ENCODE measurements at places on chromosomes 7 and 10.

- no peak for DNase-seq
These were observed 7.1 kb upstream of the COL17A1 start for GRCh38 chr10:104092749-104093148.

GRCh38 chr7:73921623-73922528, 60.9 kb downstream of the TMEM270 start:
- no peak for DNase-seq

DNA sequence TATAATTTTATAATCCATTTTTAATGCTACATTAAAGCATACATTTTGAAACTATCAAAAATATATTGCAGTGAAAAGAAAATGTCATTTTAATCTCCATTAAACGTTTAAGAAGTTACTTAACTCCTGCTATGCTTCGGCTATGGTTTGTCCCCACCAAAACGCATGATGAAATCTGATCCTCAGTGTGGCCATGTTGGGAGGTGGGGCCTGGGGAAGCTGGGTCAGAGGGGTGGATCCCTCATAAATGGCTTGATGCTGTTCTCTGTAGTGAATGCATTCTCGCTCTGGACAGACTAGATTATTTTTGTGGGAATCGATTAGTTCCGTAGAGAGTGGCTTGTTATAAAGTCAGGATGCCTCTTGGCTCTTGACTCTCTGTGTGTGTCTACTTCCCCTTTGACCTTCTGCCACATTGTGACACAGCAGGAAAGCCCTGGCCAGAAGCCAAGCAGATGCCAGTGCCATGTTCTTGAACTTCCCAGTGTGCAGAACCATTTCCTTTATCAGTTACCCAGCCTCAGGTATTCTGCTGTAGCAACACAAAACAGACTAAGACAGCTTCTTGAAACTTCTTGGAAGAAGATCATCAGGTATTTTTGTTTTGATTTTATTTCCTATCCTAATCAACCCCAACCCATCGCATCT, 77.8 kb downstream of the TCERG1L start:
- DNase-seq: peak; percentile 8

DNA sequence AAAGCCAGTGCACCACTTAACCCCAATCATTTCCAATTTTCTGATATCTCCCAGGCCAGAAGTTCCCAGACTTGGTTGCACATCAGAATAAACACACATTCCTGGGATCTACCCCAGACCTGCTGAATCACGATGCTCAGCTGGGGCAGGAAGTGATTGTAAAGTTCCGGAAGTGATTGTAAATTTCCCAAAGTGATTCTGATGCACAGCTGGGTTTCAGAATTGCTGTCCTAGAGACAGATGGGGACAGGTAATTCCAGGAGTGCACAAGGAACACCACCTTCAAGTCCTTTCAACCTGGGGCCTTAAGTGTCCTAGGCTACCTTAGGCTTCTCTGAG, 104.2 kb upstream of the EEPD1 start:
- DNase-seq: no peak

DNA sequence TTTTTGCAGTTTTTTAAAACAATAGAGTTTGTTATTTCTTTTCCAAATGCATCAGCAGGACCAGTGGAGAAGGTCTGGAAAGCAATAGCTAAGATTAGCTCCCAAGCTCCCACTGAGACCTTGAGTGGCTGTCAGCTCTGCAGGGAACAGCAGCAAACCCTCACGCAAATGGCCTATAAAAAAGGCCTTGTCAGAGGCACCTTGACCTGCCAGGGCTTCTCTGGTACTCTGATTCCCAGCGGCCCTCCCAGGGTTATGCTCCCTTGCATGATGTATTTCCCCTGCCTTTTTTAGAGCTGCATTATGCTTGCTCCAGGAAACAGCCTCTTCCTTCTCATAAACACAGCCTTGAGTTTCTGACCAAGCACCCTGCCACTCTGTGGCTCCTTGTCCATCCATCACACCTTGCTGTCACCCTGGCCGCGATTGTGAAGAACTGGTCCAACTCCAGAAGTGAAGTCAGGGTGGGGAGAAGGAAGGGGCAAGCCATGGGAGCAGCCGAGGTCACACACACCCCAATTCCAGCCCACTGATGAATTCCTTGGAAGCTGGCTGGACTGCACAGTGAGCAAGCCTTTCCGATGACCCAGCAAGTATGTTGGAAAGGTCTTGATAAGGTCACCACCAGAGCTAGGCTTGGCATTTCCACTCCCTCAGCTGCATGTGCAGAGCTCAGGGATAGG, 35.3 kb upstream of the NKX2-3 start:
- no peak for DNase-seq

GRCh38 chr10:68096913-68097516, 12.3 kb upstream of the MYPN start:
- peak; percentile 11 for DNase-seq

- DNase-seq: peak; percentile 91
These were observed 14.6 kb downstream of the VOPP1 start for GRCh38 chr7:55557666-55558188.

DNA sequence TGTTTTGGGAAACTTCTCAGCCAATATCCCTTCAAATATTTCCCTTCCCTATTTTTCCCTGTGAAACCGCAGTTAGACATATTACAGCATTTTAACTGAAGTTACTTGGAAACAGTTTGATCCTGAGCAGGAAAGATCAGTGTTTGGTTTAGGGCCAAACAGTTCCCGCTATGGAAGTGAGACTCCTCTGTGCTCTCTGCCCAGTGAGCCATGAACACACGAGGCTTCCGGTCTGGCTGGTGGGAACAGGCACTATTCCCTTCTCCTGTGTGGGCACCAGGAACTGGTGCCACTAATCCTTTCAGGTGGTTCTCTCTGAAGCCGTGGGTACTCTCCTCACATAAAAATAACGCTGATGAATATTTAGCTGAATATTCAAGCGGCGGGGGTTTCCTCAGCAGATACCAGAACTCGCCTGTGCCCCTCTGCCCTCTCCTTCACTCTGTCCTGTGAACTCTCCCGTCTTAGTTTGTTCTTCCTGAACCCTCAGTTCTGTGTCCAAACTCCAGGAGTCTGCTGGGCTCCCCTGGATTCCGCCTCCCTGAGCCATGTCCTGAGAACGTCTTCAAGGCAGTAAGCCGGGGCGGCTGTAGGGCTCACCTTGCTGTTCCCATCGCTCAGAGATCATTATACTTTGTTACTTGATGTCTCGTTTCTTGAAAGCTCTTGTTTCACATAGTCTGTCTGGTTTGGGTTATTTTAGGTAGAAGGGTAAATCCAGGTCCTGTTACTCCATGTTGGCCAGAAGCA, 25.7 kb downstream of the FOXL3 start:
- DNase-seq: no peak

- DNase-seq: no peak
These were observed 7.4 kb upstream of the C10orf67 start for GRCh38 chr10:23351926-23352519.

GRCh38 chr7:87220734-87221215, 1.2 kb upstream of the TMEM243 start:
- DNase-seq: peak; percentile 84

DNA sequence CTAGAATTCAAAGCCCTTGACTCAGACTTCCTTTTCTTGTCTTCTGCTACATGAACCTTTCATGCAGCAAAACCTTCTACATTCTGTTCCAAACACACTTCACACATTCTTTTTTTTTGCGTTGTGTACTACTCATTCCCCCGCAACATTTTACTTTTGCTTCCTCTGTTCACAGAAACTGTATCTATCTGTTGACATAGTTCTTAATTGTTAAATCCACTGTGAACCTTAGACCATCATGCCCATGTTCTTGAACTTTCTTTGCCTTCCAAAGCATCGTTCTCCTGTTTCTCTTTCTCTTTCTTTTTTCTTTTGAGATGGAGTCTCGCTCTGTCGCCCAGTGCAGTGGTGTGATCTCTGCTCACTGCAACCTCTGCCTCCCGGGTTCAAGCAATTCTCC, 14.2 kb downstream of the CCSER2 start:
- no peak for DNase-seq

DNA sequence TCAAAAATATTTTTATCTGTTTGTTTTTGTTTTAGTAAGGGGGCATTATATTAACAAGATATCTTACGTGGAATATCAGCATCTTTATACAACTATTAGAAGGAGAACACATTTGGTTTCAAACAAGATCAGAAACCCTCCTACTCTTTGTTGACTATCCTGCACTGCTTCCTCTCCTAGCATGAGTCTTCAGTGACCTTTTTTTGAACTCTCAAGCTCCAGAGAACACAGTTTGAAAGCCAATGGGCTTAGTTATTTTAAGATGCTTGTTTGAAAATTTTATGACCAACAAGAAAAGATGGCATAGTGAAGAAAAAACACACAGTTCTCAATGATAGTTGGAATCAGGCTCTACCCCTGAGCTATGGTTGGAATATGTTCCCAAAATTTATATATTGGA, 37.2 kb upstream of the RTKN2 start:
- no peak for DNase-seq

DNA sequence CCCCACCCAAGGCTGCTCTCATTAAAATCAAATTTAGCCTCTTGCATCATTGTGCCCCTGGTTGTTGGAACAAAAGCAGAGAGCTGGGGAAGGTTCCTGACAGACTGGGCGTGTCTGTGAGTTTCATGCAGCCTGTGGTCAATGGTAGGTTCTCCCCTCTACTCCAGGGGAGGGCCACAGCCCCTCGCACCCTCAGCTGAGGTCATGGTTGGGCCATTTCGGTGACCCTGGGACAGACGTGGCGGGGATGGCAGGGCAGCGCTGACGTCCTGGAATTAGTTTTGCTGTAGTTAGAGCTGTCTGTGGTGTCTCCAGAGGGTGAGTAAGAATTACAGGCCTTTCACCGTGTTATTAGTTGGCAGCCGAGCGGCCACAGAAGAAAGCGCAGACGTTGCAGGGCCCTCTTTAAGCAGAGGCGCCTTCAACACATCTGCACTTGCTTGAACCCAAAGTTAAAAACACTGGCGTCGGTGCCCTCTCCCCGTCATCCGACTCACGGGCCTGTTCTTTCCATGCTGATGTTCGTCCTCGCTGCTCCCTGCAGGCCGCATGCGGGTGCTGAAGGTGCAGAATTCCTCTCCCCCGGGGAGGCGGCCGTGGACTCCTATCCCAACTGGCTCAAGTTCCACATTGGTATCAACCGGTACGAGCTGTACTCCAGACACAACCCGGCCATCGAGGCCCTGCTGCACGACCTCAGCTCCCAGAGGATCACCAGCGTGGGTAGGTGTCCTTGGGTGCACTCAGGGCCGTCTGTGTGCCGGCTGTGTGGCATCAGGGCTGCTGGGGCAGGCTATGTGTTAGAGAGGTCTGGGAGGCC, 2.8 kb downstream of the FAM20C start:
- DNase-seq: no peak

DNA sequence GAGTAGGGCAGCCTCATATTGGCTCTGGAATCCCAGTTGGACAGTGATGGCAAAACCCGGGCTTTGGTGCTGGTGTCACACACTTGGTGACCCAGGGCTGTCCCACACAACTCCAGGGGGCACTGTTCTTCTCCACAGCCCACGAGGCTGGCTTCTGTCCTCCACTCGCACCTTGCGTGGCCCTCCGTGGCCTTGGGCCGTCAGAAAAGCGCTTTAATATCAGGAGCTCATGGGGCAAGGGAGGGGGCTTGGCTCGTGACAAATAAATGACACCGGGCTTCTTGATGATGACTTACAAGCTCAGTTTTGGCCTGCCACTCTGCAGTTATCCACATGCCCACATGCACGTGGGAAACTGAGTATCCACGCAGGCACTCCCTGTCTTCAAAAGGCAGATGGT, 8.1 kb downstream of the DOCK1 start:
- no peak for DNase-seq

DNA sequence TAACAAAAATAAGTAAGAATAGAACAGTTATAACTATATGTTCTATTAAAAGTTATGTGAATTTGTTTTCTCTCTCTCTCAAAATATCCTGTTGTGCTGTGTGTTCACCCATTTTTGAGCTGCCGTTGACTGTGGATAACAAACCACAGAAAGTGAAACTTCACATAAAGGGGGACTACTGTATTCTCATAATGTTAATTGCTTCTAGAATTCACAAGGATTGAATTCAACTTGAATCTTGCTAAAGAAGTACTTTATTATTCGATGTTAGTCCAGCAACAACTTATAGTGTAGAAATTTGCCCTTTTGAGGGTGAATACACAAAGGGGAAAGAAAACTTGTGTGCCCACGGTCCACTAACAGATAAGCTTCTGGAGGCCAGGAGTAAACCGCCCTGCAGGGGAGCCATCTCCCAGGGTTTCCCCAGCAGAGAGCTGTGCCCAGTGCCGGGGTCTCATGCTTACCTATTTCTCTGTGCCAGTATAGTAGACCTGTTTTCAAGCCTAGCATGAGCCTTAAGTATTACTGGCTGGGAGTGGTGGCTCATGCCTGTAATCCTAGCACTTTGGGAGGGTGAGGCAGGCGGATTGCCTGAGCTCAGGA, 87.1 kb downstream of the KAT6B start:
- DNase-seq: no peak

DNA sequence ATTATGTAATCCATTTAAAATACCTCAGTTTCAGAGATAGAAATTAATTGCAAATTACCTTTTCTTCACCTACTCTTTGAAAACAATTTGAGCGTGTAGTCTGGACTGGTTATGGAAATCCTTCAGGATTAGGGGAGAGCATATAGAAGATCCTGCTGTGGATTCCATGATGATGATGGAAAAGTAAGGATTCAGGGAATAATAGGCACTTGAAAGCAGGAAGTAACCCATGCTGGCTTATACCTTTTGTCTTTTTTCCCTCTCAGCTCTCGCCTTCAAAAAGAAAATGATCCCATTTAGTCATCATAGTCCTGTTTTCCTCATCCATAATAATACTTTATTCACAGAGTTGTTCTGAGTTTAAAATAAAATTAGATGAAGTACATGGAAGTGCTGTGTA, 4.4 kb downstream of the HBP1 start:
- no peak for DNase-seq

DNA sequence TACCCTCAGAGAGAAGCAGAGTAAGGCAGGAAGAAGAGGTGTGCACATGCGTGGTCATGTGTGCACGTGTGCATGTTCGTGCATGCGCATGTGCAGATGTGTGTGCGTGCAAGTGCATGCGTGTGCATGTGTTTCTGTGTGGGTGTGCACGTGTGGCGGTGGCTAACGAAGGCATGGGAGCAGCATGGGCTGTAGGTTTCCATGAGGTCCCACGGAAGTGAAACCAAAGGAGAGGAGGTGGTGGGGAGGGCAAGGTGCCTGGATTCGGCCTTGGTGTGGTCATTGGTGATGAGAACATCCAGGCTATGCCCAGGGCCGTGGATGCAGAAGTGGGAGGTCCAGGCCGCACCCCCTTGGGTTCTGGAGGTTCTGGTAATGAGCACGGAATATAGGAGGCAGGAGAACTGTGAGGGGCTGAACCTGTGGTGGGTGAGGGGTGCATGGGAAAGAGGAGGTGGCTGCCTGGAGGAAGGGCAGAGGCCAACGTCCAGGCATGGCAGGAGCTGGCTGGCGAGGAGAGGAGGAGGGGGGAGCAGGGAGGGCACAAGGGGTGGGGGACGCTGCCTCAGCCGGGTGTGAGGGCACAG, 2.4 kb upstream of the INPP5A start:
- no peak for DNase-seq

Data from RPMI8226 (cell line).